ENCODE measurements at places on chromosomes 4 and X. TPM values are rescaled to one million over a fixed set of nuclear protein-coding genes. Genes with fewer than 3 reads are reported as not detected.
A peak's percentile ranks its signal among the peaks of the same experiment; 100 is the strongest.

GNPDA2 gene
- total RNA-seq: 10.1 TPM

DGAT2L6 gene
- not detected for total RNA-seq

HTN3 gene
- not detected for total RNA-seq

RHOXF1 gene
- not detected for total RNA-seq

IL9R gene
- total RNA-seq: not detected

IBSP gene
- not detected for total RNA-seq

PKD2 gene
- 47.5 TPM for total RNA-seq

GPAT3 gene
- 53.7 TPM for total RNA-seq

SLC38A5 gene
- 1.8 TPM for total RNA-seq

DUSP21 gene
- total RNA-seq: not detected

TENM3 gene
- 49.3 TPM for total RNA-seq

- peak; percentile 13 for DNase-seq
These were observed 40.9 kb downstream of the PDS5A start for GRCh38 chr4:39936565-39937418.

DNA sequence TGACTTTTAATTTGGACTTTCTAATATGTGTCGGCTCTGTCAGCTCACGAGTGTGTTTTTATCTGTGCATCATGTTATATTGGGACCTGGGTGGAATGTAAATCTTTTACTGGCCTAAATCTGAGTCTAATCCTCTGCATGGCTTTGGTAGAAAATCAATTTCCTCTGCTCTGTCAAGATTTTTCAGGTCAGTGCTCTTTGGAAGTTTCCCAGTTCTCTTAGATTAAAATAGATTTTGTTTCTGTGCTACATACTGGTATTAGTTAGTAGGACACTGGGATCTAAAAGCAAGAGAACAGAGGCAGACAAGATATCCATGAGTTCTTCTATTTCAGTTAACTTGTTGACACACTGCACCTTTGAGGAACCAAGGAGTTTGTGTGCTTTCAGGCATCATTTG, 39.7 kb downstream of the REPS2 start:
- no peak for DNase-seq

- no peak for DNase-seq
These were observed 177.6 kb downstream of the IQCM start for GRCh38 chr4:149638073-149638472.

DNA sequence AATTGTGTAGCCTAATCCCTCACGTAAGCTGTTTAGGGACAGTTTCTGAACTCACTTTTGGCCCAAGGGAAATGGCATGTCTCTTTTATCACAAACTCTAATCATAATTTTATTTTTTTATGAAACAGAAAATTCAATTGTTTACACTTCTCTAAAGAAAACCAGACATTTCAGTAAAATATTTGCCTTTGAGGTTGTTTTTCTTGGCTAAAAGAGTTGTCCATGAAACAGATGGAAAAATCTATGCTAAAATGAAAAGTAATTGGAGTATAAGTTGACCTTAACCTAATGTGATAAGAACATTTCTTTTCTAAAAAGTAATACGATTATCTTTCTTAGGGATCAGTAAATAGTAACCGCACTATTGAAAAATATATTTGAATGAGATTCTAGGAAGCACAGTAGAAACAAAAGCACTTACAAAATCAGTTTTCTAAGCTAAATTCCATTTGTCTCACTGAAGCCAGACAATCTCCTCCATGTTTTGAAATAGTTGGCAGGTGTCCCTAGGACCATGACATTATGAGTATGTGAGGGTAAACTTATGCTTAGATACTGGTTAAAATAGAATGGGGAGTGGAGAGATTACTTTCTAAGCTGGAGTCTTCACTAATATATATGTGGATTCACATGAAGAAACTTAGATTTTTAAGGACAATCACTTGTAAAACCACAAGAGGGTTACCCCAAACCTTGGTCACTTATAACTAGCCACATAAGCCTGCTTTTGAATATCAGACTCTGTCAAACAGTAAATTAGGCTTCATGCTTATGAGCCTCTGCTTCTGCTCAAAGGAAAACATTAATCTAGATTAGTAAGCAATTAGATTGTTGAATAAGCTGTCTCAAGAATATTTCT, 20.1 kb upstream of the TET2 start:
- DNase-seq: no peak

DNA sequence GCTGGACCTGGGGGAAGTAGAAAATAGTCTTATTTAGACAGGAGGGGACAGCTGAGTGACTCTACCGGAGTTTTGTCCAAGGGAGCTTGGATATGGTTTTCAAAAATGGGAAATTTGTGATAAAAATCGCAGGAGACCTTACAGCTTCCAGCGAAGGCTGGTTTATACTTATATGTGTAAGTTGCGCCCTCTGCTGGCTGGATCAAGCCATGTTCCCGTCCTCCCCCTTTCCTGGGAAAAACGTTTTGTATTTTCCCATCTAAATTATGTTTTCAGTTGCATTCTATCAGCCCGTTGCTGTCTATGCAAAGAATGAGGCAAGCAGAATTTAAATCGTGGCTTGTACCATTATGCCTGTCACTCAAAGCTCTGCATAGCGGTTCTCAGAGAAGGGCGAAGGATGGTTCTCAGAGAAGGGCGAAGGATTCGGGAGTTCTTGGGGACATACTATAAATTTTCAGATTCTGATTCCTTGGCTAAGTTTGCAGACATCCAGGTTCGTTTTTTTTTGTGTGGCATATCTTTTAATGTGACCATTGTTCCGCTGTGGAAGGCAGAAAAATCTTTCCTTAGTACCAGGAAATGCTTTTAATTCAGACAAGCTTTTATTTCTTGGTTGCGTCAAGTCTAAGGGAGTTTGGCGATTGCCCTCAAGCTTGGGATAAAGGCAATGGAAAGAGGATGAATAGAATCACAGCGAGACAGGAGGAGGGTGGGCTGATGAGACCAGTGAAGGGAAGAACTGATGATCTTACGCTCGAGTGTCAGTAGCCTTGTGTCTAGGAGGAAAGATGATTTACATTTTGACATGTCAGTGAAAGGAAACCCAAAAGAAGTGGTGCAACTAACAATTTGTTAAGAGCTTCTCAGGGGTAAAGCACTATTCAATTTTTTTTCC, 128.5 kb upstream of the ARX start:
- DNase-seq: peak; percentile 74

DNA sequence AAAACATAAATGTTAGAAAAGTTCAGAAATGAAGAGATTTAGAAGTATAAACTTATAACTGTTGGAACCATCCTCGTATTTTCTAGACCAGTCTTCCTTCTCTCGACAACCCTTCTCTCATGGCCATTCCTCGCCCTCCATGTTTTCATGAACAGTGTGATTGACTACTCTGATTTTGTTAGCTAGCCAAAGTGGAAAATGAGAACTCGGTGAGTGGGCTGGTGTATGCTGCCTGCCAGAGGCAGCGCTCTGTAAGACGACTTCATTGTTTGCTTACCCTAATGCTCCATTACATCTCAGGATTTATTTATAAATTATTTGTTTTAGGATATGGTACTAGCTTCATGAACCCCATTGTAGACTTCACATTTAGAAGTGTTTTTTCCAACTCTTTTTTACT, 153.0 kb downstream of the CBR4 start:
- no peak for DNase-seq

DNA sequence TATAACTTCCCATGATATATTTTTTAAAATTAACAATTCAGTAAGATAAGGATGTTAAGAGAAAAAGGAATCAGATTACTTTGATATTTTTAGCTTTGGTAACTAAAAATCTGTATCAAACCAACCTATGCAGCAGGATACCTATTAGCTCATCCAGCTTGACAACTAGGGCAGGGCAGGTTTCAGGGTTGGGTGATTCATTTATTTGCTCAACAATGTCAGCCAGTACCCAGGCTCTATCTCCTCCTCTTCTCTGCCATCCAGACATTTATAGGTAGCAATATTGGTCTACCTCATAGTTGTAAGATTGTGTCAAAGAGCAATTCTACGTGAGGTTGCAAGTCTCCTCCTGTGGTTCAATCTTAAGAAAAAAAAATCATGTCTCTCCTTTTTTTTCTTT, 421.9 kb downstream of the ANKRD50 start:
- no peak for DNase-seq

GRCh38 chr4:122700178-122700725, 32.3 kb upstream of the BBS12 start:
- no peak for DNase-seq

GRCh38 chr4:6889101-6889735, 20.4 kb upstream of the TBC1D14 start:
- DNase-seq: no peak

DNA sequence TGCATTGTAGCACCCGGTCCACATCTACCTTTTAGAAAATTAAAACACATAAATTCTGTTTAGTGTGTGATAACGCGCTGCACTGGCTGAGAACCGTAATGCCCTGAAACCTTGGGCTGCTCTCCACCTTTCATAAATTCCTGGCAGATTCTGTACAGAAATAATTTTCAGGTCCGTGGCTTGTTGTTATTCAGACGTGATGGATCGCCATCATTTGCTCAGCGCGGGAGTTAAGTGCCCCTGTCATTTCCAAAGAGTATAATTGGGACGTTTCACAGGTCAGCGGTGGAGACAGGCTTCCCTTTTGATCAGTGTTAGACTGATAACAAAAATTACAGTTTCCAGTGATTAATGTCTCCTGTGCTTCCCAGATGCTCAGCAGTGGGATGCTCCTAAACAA, 16.5 kb downstream of the UVSSA start:
- DNase-seq: no peak

DNA sequence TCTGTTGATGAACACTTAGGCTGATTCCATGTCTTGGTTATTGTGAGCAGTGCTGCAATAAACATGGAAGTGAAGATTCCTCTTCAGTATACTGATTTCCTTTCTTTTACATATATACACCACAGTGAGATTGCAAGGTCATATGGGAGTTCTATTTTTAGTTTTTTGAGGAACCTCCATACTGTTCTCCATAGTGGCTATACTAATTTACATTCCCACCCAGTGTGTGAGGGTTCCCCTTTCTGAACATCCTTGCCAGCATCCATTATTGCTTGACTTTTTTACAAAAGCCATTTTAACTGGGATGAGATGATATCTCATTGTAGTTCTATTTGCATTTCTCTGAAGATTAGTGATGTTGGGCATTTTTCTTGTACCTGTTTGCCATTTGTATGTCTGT, 80.5 kb upstream of the GALNT7 start:
- no peak for DNase-seq

All from type B pancreatic cell (in vitro differentiated cells).